ENCODE measurements at places on chromosomes 4 and X. TPM values are rescaled to one million over a fixed set of nuclear protein-coding genes. Genes with fewer than 3 reads are reported as not detected.

Gene TMEM271
- total RNA-seq = not detected

Gene TMA16
- 61.6 TPM for total RNA-seq

Gene AMOT
- total RNA-seq = 0.80 TPM

Gene SPANXN3
- total RNA-seq = not detected

Gene PRSS12
- total RNA-seq = 10.9 TPM

Gene IL1RAPL1
- total RNA-seq = 1.5 TPM

Gene SEC31A
- total RNA-seq = 79.6 TPM

Gene P2RY8
- total RNA-seq = 0.11 TPM

Gene HGFAC
- not detected for total RNA-seq

Gene HSFX3
- not detected for total RNA-seq

Gene PDLIM3
- total RNA-seq = 18.9 TPM

Gene G6PD
- 19.1 TPM for total RNA-seq

Gene TGIF2LX
- 0.69 TPM for total RNA-seq

Gene RPS6KA6
- 1.1 TPM for total RNA-seq

Gene CLNK
- total RNA-seq = not detected

Gene SPP1
- total RNA-seq = 11.0 TPM

Gene SERTM2
- not detected for total RNA-seq

Gene XKRX
- not detected for total RNA-seq

Gene SCD5
- total RNA-seq = 6.6 TPM

Gene RBMXL3
- total RNA-seq = not detected

Gene GAGE1
- total RNA-seq = 91.5 TPM

Gene SRPX
- 18.2 TPM for total RNA-seq

Gene RGN
- not detected for total RNA-seq

Gene CENPVL3
- total RNA-seq = 8.2 TPM

Gene TASL
- not detected for total RNA-seq

Gene FAM236A
- not detected for total RNA-seq

Gene ETDA
- total RNA-seq = not detected

Gene XAGE1A
- 5.7 TPM for total RNA-seq

Gene USP11
- 41.3 TPM for total RNA-seq

Gene KIT
- not detected for total RNA-seq

Gene PRKG2
- 0.63 TPM for total RNA-seq

Gene ADGRG4
- total RNA-seq = not detected

Gene UNC5C
- not detected for total RNA-seq

Gene MFAP3L
- 1.5 TPM for total RNA-seq

Gene GABRQ
- 0.63 TPM for total RNA-seq

Data from Daoy (cell line).